ENCODE measurements at places on chromosomes 2 and 18. TPM values are rescaled to one million over a fixed set of nuclear protein-coding genes. Genes with fewer than 3 reads are reported as not detected.

The TGIF1 gene
- total RNA-seq, result 34.5 TPM

The IL18RAP gene
- not detected for total RNA-seq

The MARCHF4 gene
- total RNA-seq, result 16.3 TPM

The CCDC121 gene
- total RNA-seq, result 1.8 TPM

The TSHZ1 gene
- total RNA-seq, result 14.5 TPM

The SLC19A3 gene
- total RNA-seq, result not detected

The LOXHD1 gene
- not detected for total RNA-seq

The FEV gene
- total RNA-seq, result not detected

The CARF gene
- total RNA-seq, result 1.3 TPM

The REG3G gene
- total RNA-seq, result not detected

The L3MBTL4 gene
- total RNA-seq, result 2.9 TPM

The VWA3B gene
- not detected for total RNA-seq

The NT5DC4 gene
- total RNA-seq, result not detected

The GPR45 gene
- total RNA-seq, result not detected

The ALLC gene
- not detected for total RNA-seq

The GAL3ST2 gene
- total RNA-seq, result not detected

The GPBAR1 gene
- total RNA-seq, result not detected

The ICOS gene
- total RNA-seq, result not detected

The AFF3 gene
- 0.49 TPM for total RNA-seq

The GREB1 gene
- 0.34 TPM for total RNA-seq

The RNF181 gene
- total RNA-seq, result 204 TPM

The SLC35F5 gene
- total RNA-seq, result 45.8 TPM

The CCL20 gene
- 6.5 TPM for total RNA-seq

The TMEM247 gene
- not detected for total RNA-seq

The GPAT2 gene
- total RNA-seq, result 7.6 TPM

The ASAP2 gene
- 23.4 TPM for total RNA-seq

The RAB17 gene
- 0.49 TPM for total RNA-seq

Data from mammary microvascular endothelial cell (primary cell).